Effector CD4-positive, alpha-beta T cell (primary cell): ENCODE measurements at places on chromosomes 2 and 18.
A peak's percentile ranks its signal among the peaks of the same experiment; 100 is the strongest.

- no peak for DNase-seq
Measured at GRCh38 chr2:129728035-129728972, 251.2 kb upstream of the RAB6C start.

- no peak for DNase-seq
Measured at GRCh38 chr2:238913931-238914647, 66.2 kb downstream of the TWIST2 start.

DNA sequence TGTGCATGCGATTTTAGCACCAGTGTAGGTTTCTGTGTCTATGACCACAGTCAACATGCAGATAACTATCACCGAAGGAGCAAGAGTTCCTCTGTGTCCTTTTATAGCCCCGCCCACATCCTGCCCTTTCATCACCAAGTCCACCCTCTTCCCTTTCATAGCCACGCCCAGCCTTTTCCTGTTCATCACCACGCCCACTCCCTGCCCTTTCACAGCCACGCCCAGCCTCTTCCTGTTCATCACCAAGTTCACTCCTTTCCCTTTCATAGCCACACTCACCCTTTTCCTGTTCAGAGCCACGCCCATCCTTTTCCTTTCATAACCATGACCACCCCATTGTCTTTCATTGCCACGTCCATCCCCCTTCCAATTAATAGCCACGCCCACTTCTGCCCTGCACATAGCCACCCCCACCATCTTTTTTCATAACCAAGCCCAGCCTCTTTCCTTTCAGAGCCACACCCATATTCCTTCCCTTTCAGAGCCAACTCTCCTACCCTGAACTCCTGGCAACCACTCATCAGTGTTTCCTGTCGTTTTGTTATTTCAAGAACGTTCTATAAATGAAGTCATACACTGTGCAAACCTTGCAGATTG, 273.9 kb downstream of the MYT1L start:
- peak; percentile 19 for DNase-seq

GRCh38 chr2:109352898-109353689, 224.1 kb downstream of the SH3RF3 start:
- DNase-seq: no peak

- no peak for DNase-seq
Measured at GRCh38 chr2:239455436-239456203, 54.8 kb upstream of the HDAC4 start.

DNA sequence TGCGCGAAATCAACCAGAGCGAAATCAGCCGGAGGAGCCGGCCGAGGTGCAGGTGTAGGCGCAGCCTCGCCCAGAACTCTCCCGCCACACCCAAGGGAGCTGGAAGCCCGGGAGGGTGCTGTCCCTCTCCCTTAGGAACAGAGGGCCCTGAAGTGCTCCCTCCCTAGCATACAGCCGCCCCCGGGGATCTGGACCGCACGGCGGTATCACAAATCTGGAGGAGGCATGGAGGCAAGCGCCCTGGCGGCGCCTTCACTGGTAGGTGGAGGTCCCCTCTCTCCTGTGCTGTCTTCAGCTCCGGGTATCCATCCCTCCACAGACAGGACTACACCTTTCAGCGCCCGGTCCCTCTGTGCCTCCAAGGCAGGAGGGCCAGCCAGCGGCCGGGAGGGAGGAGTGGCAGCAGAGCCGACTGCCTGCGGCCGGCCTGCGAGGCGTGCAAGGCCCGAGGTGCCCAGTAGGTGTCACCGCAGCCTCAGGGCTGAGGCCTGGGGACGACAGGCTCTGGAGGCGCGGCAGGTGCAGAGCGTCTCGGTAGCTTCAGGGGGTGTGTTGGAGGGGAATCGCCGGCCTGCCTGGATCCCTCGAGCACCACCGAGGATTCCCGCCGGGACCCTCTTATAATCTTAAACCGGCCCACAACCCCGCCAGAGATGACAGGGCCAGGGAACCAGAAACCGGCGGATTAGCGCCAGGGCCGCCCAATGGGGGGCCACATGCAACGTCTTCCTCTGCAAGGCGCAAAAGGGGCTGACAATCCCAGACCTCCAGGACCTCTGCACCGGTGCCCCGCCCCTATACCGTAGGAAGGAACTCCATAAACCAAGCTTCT, 2.8 kb downstream of the IHH start:
- peak; percentile 61 for DNase-seq

GRCh38 chr2:204024503-204024902, 87.9 kb downstream of the ICOS start:
- no peak for DNase-seq

DNA sequence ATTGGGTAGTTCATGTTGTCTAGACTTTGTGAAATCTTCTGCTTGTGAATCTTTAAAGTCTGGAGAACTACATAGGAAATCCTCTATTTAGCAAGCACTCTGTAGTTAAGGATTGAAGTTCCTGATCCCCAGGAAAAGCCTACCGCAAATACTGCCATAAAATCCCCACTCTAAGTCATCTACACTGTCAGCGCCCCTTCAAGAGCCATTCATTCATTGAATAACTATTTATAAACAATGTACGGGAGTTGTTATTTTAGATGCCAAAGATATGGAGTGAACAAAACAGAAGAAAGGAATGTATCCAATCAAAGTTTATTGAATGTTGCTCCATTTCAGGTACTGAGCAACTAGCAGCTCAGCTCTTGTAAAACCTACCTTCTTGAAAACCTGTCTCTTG, 36.5 kb upstream of the SLC39A10 start:
- no peak for DNase-seq

GRCh38 chr18:59877361-59877760, 22.4 kb upstream of the PMAIP1 start:
- DNase-seq: no peak
